ENCODE measurements at places on chromosomes 4 and X.

DNA sequence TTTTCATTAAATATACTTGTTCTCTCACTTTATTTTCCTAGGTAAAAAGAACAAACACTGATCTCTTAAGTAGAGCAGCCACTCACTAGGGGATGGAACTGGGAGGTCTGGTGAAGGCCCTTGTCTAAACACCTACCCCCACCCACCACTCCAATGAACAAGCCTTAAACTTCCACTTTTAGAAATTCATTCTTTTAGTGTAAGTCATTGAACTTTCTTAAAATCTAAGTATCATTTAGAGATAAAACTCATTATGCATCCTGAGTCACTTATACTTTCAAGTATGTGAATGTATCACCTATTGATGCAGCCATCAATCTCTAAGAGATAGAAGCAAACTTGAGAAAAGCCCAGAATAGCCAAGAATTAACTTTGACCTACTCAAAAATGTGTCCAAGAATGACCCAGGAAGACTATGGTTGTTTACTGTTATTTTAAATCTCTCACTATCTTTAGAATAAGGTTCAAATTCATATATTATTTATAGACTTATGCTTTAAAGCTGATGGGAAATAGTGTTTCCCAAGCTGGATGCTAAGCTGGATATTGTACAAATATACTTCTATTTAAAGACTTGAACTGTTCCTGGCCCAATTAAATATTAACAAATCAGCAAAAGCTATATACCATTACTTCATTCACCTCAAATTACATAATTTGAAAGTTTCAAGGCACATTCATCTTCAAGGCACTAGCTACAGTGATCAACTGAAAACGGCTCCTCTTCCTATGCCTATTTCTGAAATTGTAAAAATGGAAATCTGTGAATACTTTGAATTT lies 49.5 kb downstream of the CAMK2D start:
- DNase-seq = peak; percentile 59

GRCh38 chr4:168501407-168501806 lies 4.6 kb downstream of the PALLD start:
- DNase-seq = no peak

GRCh38 chr4:90515191-90515590 lies 388.0 kb downstream of the CCSER1 start:
- DNase-seq = no peak

DNA sequence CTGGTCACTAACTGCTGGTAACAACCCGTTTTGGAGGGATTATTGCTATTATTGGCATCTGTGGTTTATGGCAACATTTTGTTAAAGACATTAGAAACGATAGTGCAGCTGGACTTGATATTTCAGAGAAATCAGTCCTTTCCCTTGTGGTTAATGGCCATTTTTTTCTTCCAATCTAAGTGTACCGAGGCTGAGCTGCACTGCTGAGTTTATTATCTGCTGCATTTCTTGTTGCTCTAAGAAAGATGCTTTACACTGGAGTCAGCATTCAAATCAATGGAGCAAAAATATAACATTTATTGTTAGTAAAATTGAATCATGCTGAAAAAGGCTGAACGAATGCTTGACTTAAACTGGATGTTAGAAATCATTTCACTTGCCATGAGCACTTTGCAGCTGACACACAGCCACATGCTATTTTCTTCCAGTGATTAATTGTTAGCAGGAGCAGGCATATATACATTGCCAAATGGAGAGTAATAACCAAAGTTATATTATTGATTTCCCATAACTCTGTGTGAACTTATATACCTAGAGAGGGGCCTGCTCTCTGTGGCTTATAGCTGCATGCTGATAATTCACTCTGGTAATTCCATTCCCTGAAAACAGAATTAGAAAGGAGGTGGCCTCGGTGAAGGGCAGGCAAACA lies 66.5 kb upstream of the TTC29 start:
- DNase-seq = no peak

GRCh38 chrX:9681011-9681410 lies 84.6 kb downstream of the GPR143 start:
- no peak for DNase-seq

- peak; percentile 88 for DNase-seq
Observed at GRCh38 chr4:153497988-153498967, 32.1 kb downstream of the TMEM131L start.

- DNase-seq = peak; percentile 61
Observed at GRCh38 chr4:6878451-6879059, 31.1 kb upstream of the TBC1D14 start.

DNA sequence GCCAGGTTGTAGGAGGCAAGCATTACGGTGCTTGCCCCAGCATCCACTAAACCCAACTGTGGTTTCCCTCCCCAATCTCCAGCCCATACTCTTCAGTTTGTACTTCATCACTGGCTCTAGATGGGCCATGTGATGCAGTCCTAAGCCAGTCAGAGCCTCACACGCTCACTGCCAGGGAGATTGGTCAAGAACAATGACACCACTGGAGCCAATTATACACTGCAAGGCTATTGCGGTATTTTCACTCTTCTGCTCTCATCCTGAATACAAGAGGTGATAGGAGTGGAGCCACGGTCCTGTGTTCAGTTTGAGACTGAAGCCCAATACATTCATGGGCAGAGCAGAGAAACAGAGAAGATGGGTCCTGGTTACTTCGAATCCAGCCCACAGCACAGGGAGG lies 58.4 kb downstream of the SEPSECS start:
- no peak for DNase-seq

GRCh38 chr4:96108146-96108545 lies 268.3 kb downstream of the PDHA2 start:
- DNase-seq = no peak

DNA sequence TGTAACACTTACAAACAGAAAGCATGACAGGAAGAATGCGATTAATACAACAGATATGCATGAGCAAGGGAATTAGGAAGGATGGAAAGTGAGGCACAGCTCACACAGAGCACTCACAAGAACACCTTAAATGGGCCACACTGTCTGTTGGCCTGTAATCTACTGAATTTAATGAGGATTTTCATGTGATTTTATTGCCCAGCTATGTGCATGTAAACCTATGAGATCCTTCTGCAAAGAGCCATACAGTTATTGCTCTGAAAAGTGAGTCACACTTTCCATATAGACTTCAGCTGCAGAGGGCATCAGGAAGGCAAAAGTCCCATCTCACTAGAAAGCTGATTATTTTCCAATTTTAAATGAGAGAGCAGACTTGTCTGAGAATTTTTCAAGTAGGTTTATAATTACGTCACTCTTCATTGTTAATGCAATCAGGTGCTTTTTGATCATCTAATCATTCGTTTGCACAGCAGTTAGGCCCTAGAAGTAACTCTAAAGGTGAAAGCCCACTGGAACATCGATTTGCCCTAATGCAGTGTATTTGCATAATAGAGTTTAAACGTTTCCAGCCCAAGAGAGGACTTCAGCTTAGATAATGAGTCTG lies 832.7 kb upstream of the INTU start:
- DNase-seq = peak; percentile 61

GRCh38 chr4:3526456-3526855 lies 5.8 kb downstream of the LRPAP1 start:
- no peak for DNase-seq

- no peak for DNase-seq
Observed at GRCh38 chr4:171583790-171584189, 229.4 kb upstream of the GALNTL6 start.

GRCh38 chrX:47311932-47312774 lies 58.2 kb upstream of the ZNF157 start:
- peak; percentile 55 for DNase-seq

Measured in fibroblast of lung (primary cell).